ENCODE measurements at places on chromosomes 2 and 18.

DNA sequence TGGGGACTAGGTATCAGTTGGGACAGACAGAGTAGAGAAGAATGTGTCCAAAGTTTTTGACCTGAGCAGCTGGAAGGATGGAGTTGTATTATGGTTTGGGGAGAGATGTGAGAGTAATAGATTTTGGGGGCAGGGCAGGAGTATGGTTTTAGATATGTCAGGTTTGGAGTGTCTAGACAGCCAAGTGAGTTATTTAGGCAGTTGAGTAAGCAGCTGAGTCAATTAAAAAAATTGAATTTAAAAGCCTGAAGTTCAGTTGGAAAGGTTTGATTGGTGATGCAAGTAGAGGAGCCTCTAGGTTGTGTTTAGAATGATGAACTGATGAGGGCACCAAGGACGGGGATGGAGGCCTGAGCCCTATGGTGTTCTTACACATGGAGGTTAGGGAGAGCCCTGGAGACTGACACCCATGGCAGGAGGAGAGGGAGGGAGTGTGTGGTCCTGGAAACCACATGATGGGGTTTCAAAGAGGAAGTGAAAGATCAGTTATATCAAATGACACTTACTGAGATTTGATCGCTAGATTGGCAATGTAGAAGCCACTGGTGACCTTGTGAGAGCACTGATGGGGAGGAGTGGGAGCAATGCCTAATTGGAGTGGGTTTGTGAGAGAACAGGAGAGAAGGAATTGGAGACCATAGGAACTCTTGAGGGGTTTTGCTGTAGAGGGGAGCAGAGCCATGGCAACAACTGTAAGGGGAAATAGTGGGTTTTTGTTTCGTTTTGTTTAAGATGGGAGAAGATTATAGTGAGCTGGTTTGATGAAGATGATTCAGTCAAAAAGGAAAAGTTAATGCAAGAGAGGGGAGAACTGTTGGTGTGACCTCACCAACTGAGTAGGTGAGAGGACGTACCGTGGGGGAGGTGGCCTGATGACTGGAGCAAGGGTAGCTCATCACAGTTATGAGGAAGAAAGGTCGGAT is 10.3 kb downstream of the ITGA6 start:
- DNase-seq: no peak

DNA sequence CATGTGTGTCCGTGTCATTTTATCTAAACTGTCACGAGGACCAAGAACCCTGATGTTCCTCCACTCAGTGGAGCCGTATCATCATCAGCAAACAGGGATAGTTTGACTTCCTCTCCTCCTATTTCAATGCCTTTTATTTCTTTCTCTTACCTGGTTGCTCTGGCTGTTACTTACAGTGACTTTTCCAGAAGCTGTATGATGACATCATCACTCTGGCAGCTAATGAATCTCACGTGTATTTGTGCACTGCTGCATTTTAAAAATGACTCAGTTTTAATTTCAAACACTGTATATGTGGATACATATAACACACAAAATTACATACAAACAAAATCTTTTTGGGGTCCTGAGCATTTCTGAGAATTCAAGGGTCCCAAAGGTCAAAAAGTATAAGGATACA is 481.4 kb downstream of the CDH2 start:
- no peak for DNase-seq

DNA sequence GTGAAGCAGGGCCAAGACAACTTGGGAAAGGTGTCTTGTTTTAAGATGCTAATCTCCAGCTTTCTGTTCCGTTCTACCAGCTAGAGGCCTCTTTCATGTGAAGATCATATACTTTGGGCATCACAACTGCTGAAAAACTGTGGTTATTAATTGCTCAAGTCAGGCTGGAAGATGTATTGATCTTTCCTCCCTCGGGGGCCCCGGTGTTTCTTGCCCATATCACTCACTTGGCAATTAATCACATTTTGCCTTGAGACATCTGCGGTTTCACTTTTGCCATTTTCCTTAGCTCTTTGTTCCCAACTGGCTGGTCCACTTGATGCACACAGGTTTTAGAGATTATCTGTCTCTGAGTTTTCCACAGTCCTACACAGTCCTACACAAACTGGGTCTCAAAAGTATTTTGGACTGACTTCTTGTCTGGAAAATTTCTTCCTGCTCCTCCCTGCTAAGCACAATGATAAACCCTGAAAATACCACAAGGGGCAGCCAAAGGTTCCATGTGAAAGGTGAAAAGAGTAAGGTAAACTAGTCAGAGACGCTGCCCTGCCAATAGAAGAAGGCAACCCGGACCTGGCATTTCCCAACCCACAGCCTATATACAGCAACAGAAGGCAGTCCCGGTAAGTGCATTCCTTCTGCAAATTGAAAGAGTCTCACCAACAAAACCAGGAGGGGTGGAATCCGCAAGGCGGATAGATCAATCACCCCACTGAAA is 181.0 kb downstream of the AFF3 start:
- no peak for DNase-seq

- DNase-seq: no peak
Measured at GRCh38 chr18:79395761-79396404, at the start of gene NFATC1. Gene NFATC1, plus strand, starts transcription at chr18:79395930. Its CDS starts 295 bp downstream, at chr18:79396225.

DNA sequence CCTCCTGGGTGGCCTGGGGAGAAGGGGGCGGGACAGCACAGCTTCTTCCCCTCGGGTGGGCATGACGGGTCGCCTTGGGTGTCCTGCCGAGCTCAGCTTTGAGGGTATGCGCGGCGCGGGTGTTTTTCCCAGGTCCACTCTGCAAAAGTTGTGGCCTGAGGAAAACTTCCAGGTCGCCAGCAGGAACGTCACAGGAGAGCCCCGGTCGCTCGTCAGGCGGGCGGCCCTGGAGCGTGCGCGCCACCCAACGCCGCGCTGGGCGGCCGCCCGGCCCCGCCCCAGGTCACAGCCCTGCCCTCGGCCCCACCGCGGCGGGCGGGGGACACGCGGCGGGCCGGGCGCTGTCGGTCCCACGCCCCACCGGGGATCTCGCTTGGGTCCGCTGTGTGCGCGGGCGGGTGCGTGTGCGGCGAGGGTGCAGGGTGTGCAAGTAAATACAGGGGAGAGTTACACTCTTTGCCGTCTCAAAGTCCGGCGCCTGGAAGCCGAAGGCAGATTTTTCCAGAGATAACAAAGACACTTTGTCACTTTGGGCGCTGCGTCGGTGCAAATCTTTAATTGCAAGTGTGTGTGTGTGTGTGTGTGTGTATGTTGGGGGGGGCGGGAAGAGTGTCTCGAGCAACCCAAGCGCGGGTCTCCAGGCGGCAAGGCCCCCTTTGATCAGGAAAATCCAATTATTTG is 616 bp upstream of the SP5 start:
- DNase-seq: peak; percentile 62
